ENCODE measurements at places on chromosomes 3 and 15.

DNA sequence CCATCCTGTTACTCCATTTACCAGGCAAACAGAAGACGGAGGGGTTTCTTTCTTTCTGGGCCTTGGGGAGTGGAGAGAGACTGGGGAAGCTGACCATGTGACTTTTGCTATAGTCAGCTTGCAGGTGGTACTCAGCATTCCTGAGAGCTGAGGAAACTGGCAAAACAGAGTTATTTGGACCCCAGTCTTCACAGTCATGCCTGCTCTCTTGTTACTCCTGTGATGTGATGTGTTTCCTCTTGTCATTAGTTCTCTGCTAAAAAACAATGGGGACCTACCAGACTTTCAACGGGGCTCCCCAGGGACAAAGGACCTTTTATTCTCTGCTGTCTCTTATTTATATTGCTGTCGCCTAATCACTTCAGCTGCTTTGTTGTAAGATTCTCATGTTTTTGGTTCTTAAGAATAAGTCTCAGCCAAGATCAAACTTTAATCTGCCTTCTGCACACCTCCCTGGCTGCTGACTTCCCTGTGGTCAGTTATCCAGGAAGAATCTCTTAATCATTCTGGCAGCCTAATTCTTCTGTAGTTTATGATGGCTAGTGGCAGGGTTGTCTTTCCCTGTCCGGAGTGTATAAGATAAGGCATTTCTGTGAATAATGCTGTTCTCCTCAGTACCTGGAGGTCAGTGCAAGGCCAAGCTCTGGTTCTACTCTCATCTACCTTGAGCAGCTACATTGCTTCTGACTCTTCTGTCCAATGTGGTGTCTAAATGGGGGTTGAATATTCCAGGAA, 8.8 kb downstream of the STARD9 start:
- DNase-seq = peak; percentile 6

GRCh38 chr15:40006003-40006402, 33.0 kb downstream of the SRP14 start:
- no peak for DNase-seq

DNA sequence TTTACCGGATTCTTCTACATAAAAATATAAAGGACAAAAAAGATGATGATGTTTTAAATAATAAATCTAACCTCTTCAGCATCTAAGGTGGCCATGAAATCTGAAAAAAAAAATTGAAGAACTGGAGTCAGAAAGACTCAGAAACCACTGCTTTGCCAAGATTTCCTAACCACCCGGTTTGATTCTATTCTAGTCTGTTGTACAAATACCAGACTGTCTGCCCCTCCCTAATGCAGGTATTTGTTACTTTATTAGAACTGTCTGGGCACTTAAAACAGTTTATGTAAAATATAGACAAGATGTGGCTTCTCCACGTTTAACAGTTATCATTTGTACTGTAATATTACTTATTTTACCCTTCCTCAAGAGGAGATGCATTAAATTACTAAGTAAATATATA, 48.8 kb downstream of the UACA start:
- DNase-seq = no peak

GRCh38 chr3:195248281-195248680, 22.7 kb downstream of the XXYLT1 start:
- no peak for DNase-seq

DNA sequence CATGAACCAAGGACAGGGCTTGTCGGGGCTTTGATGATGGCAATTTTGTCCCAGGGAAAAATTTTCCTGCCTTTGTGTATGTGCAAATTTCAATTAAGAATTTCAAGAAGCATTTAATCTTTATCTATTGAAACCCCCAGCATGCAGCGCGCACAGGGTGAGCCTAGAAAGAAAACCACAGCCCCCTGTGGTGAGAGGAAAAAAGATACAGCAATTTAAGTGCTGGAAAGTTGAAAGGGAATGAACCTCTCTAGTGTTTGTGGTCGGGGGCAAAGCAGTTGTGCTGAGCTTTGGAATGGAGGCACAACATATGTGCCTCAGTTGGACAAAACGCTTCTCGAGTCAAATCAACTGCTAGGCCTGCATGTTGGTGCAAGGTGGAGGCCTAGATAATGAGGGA, 111.8 kb upstream of the C15orf61 start:
- no peak for DNase-seq

GRCh38 chr3:126699011-126699410, 5.0 kb upstream of the CHCHD6 start:
- no peak for DNase-seq

GRCh38 chr3:138426211-138426610, 8.2 kb upstream of the ESYT3 start:
- DNase-seq = no peak

DNA sequence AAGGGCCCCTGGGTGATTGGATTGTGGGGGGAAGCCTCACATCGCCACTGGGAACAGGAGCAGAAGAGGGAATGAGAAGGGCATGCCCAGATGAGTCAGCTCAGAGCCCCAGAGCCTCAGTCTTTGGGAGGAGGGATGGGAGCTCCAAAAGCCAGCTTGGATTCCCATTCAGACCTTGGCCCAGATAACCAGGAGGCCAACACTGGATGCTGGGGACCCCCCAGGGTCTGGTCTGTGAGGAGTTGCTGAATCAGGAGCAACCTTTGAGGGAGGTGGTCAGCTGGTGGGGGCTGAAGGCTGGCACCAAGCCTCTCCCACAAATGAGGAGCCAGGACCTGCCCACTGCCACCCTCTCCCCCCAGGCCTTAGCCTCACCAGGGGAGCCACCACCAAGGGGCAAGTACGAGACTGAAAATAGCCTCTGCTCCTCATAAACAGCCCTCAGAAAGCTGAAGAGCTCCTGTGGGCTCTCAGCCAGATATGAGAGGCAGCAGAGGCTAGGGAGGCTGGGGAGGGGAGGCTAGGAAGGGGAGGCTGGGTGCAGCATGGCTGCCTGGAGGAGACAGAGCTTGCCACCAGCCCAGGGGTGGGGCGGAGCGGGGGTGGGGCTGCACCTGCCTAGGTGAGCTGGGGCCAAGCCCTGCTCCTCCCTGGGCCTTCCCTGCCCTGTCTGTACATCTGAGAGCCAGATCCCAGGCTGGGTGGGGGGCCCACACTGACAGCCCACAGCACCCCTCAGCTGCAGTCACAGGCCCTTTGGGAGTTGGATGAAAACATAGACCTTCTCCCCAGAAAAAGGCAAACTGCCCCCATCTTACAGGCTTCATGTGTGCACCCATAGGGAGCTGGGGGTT, 99.8 kb downstream of the SEC22A start:
- no peak for DNase-seq

- DNase-seq = no peak
Observed at GRCh38 chr3:194586836-194587235, 46.4 kb downstream of the TMEM44 start.

GRCh38 chr3:124217542-124217941, 225.6 kb upstream of the ROPN1 start:
- DNase-seq = no peak

- no peak for DNase-seq
Observed at GRCh38 chr3:160023476-160023875, 34.8 kb downstream of the IL12A start.

GRCh38 chr3:45297331-45297730, 71.2 kb upstream of the TMEM158 start:
- no peak for DNase-seq

GRCh38 chr3:67765575-67765974, 111.2 kb upstream of the SUCLG2 start:
- DNase-seq = no peak

DNA sequence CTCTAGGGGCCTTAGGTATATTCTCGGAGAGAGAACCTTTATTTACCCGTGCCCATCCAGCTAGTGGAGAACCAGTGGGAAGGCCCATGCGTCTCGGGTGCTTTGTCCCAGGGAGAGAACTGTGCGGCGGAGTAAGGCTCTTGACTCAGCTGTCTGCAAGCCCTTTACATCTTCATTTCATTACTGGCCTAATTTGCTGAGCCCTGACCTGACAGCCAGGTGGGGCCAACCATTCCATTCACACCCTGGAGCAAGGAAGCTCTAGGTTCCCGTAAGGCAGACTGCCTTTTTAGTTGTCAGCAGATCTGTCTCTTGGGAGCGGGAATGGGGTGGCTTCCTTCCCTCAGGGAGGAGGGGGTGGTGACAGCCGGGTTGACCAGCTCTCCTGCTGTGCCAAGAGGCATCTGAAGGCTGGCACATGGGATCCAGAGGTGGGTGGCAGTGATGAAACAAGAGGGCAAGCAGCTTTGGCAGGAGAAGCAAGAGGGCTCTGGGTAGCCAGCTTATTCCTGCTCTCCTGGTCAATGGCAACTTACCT, 36.4 kb downstream of the SV2B start:
- DNase-seq = no peak

All from NCI-H1436 (cell line).